Neural cell (in vitro differentiated cells): ENCODE measurements at places on chromosomes 5 and 9. TPM values are rescaled to one million over a fixed set of nuclear protein-coding genes. Genes with fewer than 3 reads are reported as not detected.

The COL5A1 gene
- 0.06 TPM in 1 of 2 replicates, not detected in the other for polyA plus RNA-seq

The DAB2IP gene
- polyA plus RNA-seq: 17.3 and 24.8 TPM in 2 replicates

The BASP1 gene
- 974 and 982 TPM in 2 replicates for polyA plus RNA-seq

The PCDHGC5 gene
- polyA plus RNA-seq: 0.51 and 0.54 TPM in 2 replicates

The DMRT3 gene
- polyA plus RNA-seq: not detected in 2 replicates

The NRG2 gene
- 5.4 and 5.6 TPM in 2 replicates for polyA plus RNA-seq

The MOCS2 gene
- 69.2 and 71.0 TPM in 2 replicates for polyA plus RNA-seq

The TMC1 gene
- not detected in 2 replicates for polyA plus RNA-seq

The CTNND2 gene
- 67.0 and 67.6 TPM in 2 replicates for polyA plus RNA-seq

The LCN1 gene
- not detected in 2 replicates for polyA plus RNA-seq

The MAMDC2 gene
- polyA plus RNA-seq: 0.30 and 0.56 TPM in 2 replicates

The COX7C gene
- 877 and 1,002 TPM in 2 replicates for polyA plus RNA-seq

The SCGB3A2 gene
- not detected in 2 replicates for polyA plus RNA-seq

The CA9 gene
- polyA plus RNA-seq: not detected in 2 replicates

The PCDHGA7 gene
- polyA plus RNA-seq: not detected in 2 replicates

The GDF9 gene
- polyA plus RNA-seq: 4.6 and 5.1 TPM in 2 replicates

The PSD2 gene
- polyA plus RNA-seq: 33.4 and 38.6 TPM in 2 replicates

The PCDHB12 gene
- polyA plus RNA-seq: 1.3 and 2.2 TPM in 2 replicates

The LECT2 gene
- polyA plus RNA-seq: not detected in 2 replicates

The RPS23 gene
- 2,306 and 2,396 TPM in 2 replicates for polyA plus RNA-seq

The PPP1R2B gene
- polyA plus RNA-seq: not detected in 2 replicates

The DBH gene
- polyA plus RNA-seq: not detected in 2 replicates

The ZFP2 gene
- polyA plus RNA-seq: 7.6 and 14.5 TPM in 2 replicates

The IFNB1 gene
- polyA plus RNA-seq: not detected in 2 replicates

The PFN3 gene
- polyA plus RNA-seq: not detected in 2 replicates

The KCNV2 gene
- not detected in 2 replicates for polyA plus RNA-seq

The FGF1 gene
- polyA plus RNA-seq: not detected in 2 replicates

The CD180 gene
- not detected in 2 replicates for polyA plus RNA-seq

The HEMGN gene
- polyA plus RNA-seq: not detected in 2 replicates

The DAB2 gene
- 0.63 and 0.72 TPM in 2 replicates for polyA plus RNA-seq

The KIF24 gene
- 0.19 and 0.36 TPM in 2 replicates for polyA plus RNA-seq

The PHF24 gene
- polyA plus RNA-seq: 1.8 and 2.4 TPM in 2 replicates

The RPL37 gene
- 107 and 110 TPM in 2 replicates for polyA plus RNA-seq

The TRIP13 gene
- 2.1 and 2.6 TPM in 2 replicates for polyA plus RNA-seq

The RRAGA gene
- 81.5 and 89.8 TPM in 2 replicates for polyA plus RNA-seq

The SV2C gene
- polyA plus RNA-seq: 0.45 and 0.88 TPM in 2 replicates
